ENCODE measurements at places on chromosomes 2 and 18.

DNA sequence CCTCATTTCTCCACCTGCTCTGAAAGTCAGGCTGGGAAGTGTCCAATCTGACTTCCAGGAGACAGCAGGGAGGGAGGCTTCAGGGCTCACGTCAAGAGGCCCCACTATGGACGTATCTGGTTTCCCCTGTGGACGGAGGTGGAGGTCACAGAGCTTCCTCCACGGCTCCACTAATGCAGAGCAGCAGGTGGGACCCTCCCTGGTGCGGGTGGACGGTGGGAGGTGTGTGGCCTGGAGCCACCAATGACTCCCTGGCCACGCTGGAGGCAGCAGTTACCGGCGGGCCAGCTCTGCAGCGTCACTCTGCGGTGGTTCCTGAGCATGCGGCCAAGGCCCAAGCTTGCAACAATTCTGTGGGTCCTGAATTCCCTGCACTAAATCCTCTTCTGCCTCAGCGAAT lies 9.0 kb downstream of the CRACDL start:
- no peak for DNase-seq

- no peak for DNase-seq
These were observed 65.1 kb upstream of the CTLA4 start for GRCh38 chr2:203802342-203803052.

DNA sequence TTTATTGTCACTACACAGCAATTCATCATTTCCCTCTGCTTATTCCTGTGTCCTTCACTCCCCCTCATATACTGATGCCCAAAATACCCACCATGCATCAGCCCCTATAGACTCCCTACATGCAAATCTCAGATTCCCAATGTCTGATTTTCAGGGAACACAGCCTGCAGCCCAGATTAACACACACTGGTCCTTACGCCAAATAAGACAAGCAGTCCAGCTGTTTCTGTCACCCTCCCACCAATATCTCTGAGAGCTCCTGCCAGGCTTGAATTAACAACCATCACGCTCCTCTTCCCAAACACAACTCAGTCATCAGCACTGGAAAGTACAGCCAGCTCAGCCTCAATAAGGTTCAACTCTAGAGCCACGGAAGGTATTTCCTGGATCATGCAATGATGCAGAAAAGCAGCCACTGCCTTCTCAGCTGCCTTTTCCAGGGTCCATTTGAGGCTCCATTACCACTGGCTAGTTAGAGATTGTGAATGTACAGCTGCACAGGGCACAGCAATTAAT lies 39.0 kb upstream of the SLC35F5 start:
- DNase-seq, result no peak

GRCh38 chr2:231890896-231891513 lies 35.2 kb downstream of the NPPC start:
- no peak for DNase-seq

DNA sequence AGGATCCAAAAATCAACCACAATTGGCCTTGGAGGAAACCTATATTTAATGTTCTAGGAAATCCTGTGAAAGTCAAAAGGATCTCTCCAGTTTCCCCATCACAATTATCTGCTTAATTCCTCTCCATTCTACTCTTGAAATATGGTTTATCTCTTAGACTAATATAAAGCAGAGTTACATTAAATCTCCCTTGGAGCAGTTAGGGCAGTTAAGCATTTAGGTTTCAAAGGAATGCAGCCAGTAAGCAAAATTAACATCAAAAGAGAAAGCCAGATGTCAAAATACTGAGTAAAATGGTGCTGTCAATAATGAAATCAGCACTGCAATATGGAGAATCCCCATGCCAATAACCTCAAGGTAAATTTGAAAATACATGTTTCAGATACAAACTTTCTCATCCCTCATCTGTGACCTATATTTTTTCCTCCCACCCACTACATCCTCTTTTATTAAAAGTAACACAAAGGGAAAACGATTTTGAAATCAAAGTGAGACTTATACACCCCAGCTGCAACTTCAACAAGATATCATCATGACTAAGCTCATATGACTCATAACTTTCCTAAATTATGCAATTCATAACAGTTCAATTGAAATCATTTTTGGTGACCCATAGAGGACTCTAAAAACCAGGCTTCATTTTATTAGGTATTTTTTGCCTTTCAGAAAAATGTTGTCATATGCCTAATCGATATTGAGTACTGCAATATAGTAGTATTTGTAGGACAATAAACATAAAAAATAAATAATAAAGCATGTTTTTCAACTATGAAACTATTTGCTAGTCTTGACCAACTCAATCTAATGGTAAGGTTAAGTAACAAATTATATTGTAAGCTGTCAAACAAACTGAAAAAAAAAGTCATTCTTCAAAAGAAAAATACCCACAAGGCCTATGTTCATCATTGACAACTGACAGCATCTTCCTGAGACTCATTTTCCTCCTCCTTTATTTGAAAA lies 3.1 kb downstream of the ADAM17 start:
- no peak for DNase-seq

- DNase-seq, result no peak
These were observed 211.9 kb upstream of the SMAD2 start for GRCh38 chr18:48142353-48142752.

DNA sequence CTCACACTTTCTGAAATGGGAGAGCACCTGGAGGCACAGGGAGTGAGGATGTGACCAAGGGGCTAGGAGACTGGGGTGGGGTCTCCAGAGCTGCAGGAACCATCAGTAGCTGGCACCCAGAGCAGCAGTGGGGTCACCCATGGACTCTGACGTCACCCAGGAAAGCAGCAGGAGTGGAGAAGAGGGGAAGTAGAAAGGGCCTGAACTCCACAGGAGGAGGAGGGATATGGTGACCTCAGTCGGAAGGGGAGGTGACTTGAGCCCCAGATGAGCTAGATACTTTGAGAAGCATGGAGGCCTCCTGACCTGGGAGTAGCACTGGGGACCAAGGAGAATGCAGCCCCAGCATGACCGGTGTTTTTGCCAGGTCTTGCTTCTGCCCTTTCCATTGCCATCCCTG lies 8.8 kb downstream of the NMUR1 start:
- no peak for DNase-seq

DNA sequence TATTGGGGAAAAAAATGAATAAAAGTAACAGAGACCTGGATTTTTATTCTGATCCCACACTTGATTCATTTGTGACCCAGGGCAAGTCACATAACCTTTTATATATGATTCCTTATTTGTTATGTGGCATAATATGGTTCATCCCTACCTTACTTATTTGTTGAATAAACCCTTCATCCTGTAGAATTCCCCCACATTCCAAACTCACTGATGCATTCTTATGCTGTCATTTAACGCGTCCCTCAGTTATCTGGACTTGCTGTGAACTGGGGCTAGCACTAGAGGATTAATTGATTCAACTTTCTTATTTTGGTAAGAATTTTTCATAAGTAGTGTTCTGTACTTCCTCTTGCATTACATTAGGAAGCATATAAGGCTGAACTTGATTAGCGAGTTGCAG lies 384.7 kb upstream of the RAB12 start:
- no peak for DNase-seq

GRCh38 chr18:4797002-4797685 lies 342.0 kb upstream of the DLGAP1 start:
- no peak for DNase-seq

DNA sequence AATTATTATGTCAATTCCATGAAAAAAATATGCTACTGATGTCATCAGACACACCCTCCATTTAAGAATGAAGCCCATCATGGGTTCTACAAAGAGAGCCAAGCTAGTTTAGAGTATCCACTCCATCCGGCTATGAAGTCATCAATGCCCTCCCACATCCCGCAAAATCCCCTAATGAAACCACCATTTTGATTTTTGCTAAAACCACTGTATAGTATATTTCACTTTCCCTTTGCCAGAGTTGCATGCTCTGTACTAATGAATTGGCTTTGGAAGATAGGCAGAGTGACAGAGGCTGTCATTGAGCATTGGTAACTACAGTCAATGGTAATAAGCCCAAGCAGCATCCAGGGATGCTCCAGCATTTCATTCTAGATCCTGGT lies 118.6 kb downstream of the ANKRD44 start:
- DNase-seq, result no peak

DNA sequence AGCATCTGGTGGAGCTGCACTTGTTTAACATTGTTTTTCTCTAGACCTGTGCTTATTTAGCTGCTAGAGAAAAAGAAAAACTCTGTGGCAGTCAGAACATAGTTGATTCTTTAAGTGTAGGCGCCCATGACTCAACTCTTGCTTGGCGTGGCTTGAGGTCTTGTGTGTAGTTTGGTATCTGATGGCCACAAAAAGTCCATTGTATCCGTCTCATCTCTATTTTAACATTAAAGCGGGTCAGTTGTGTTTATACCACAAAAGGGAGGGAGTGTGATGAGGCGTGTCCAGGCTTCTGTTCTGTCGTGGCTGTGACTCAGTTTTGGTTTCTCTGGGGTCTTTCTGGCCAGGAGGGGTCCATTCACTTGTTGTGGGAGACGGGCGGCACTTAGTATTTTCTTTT lies 24.2 kb upstream of the UGT1A8 start:
- DNase-seq, result no peak

- DNase-seq, result no peak
These were observed 289.4 kb downstream of the CMPK2 start for GRCh38 chr2:6576302-6576701.

DNA sequence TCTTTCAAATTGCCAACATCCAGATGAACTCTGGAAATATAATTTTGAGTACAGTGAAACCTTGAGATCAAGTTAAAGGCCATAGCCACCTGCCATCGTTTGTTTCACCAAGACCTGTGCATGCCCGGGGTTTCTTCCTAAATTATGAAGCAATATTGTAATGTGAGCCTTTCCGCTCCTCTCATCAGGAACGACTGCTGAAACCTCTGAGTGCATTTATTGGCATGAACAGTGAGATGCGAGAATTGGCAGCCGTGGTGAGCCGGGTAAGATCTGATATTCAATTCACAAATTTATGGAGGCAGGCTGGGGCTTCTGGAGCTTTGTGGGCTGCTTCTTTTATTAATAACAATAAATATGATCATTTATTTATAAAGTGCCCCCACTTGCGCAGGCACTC lies 27.7 kb upstream of the ELOA2 start:
- DNase-seq, result no peak

DNA sequence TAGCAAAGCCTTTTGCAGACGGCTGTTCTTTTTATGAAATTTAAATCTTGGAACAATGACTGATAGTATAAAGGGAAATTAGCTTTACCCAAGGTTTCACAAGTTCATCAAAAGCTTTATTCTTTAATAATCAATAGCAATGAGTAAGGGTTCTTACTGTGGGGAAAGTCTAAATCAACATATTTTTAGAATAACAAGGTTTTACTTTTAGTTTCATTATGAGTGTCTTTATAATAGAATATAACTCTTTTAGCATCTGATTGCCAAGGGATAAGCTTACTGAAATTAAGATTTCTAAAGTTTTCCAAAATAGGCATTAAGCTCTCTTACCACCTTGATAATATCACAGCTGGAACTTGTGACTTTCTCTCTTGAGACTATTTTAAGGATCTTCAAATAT lies 1489.7 kb downstream of the LRP1B start:
- DNase-seq, result no peak

DNA sequence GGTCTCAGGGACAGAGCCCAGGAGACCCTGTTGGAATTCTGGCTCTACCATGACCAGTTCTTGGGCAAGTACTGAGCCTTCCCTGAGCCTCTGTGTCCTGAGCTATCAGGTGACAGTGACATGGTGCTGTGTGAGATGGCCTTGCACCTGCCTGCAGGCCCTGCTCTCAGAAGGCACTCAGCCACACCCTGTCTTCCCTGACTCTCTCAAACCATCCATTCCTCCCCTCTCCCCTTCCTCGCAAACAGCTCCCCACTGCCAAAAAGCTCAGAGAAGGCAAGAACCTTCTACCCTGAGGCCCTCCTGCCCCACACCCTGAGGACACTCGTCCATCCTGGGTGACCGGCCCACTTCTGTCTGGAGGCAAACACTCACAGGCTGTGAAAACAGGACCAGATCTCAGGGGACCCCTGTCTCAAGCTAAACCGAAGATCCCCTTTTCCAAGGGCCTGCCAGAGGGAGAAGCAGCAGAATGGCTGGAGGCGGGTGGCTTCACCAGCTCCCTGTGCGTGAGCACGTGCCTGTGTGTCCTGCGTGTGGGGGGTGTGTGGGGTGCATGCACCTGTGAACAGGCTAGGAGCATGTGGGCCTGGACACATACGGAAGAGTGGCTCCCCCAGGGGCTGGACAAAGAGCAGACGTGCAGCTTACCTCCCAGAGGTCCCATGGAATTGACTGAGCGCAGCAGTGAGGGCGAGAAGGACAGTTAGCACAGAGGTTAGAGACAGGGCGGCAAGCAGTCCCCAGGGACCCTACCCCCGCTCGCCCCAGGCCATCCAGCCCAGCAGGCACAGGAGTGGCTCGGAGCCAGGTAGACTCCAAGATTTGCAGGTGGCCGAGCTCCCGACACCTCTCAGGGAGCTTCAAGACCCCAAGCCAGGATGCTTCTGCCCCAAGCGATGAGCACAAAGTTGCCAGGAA lies 53.9 kb downstream of the BIN1 start:
- DNase-seq, result no peak

DNA sequence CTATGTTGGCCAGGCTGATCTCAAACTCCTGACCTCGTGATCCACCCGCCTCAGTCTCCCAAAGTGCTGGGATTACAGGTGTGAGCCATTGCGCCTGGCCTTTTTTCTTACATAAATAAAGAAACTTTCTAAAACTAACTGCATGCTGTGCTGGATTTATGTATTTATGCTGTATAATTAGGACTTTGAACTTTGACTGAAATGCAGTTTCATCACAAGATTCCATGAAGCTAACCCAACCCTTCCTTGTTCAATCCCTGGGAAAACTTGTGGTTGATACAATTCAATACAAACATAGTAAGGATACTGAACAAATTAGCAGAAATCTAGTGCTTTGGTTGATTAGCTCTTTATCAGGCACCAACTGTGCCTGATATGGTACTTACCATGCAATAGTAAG lies 20.9 kb upstream of the SLC35F5 start:
- no peak for DNase-seq

GRCh38 chr2:234493796-234494195 lies 3.1 kb downstream of the ARL4C start:
- DNase-seq, result no peak

DNA sequence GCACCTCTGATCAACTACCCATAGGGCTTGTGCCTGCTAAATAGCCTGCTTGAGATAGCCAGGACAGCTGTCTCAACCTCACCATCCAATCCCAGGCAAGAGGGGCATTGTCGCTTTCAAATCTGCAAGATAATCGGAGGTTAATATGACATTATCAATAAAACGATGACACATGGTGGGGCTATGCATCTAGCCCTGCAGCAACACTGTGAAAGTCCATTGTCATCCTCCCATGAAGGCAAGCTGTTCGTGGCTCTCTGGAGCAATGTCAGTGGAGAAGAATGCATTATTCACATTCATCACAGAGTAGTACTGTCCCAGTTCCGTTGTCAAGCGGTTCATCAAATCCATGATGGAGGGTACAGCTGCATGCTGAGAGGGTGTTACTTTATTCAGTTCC lies 18.9 kb upstream of the KLHL23 start:
- DNase-seq, result no peak

Measured in stimulated activated CD4-positive, alpha-beta T cell treated with anti-CD3 and anti-CD28 coated beads, Interleukin-1b, Interleukin-23, amount 100 ng/mL, for 1 hour (primary cell).